Cerebellum (tissue), 4 donors: ENCODE measurements at places on chromosomes 1 and 21.

DNA sequence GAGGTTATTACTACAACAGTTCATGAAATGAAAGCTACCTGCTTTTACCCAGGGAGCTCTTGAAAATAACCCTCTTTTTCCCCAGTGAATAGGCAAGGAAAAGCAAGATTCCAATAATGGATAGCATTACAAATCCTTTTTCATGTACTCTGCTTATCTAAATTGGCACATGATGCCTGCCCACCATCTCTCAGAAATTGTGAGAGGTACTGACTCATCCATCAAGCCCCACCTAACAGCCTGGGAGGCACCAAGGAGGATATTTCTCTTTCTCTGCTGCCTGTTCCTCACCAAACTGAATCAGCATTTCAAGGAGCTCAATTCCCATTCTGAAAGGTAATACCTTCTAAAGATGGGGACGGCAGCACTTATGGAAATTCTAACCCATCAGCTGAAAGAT, 34.4 kb downstream of the PALMD start:
- DNase-seq = no peak

- no peak for DNase-seq
Measured at GRCh38 chr1:53062708-53063591, 937 bp downstream of the PODN start.

DNA sequence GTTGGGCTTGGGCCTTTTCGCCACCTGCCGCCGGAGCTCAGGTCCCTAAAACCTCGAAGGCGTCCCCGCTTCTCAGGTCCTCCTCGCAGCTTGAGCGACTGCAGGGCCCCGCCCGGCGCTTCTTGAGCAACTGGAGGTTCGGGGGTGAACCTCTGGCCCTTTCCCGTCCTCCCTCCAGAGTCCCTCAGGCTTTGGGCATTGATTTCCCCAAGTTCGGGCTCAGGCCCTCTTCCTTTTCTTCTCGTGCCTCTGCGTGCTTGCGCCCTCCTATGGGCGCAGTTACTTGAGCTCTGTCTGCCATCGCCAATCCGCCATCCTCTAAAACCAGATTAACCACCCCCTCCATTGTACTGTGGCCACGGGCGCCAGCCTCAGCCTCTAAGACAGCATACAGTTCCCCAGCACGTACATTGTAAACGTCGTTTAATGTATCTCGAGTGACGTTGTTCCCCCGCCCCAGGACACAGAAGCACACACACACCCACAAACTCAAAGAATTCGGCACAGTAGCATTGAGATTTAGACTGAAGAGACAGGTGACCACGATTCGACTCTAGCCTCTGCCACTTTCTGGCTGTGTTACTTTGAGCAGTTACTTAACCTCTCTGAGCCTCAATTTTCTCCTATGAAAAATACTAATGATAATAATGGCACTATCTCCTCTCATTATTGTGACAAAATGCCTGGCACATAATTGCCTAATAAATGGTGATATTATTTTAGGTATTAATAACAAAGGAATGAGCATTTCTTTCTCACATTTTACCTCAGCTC, 22.6 kb downstream of the BTG2 start:
- DNase-seq = peak; percentile 72

- DNase-seq = no peak
Measured at GRCh38 chr21:25283720-25284119, 323.6 kb downstream of the MRPL39 start.

DNA sequence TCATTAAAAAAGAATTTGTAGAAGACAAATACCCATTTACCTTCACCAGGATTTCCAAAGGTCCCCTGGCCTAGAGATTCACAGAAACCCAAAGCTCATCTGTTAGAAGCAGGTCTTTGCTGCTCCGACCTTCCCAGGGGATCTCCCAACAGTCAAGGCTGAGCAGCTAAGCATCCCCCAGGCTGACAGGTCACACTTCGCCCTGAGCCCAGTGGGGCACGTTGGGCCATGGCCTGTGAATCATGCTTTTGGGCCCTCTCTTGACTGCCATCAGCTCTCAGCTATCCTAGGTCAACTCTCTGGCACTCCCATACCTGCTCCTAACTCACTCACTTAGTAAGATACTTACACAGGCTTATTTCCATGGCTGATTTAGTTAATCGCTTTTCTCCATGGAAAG, 157.7 kb downstream of the DSCAM start:
- DNase-seq = no peak

DNA sequence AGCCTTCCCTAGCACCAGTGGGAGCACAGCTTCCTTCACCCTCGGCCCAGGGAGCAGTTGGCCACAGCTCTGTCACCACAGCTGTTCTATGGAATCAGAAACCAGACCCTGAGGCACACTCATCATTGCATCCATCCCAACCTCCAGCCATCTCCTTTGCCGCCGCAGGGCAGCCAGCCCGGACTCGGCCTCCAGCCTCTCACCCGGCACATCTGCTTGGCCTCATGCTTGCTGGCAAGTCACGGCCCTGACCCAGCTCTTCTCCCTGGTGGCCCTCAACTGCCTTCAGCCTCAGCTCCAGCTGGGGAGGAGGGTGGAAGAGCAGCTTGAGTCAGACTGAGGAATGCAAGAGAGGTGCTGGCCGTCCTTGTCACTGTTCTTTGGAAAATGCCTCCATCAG, 59.8 kb downstream of the TOR1AIP2 start:
- no peak for DNase-seq

GRCh38 chr1:15008783-15009729, 144.5 kb upstream of the TMEM51 start:
- DNase-seq = no peak

- no peak for DNase-seq
Measured at GRCh38 chr1:78177708-78178270, 132.0 kb downstream of the GIPC2 start.

- no peak for DNase-seq
Measured at GRCh38 chr1:239563681-239564080, 177.3 kb downstream of the CHRM3 start.

DNA sequence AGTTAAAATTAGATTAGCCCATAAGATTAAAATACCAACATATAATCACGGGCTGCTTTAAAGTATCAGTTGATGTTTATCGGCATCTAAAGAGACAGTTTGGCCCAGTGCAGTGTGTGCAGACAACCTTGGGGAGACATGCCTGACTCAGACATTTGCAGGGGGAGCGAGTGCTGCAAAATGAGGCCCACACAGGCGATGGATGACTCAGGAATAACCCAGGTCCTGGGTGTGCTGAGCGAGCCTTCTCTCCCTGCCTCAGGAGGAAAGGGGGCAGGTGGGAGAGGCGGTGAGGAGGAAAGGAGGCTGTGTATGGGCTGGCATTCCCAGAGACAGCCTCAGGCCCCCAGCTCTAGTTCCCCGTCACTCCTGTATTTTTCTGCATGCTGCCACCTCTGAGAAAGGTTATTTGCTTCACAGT, 9.0 kb downstream of the SLC9A1 start:
- no peak for DNase-seq

- DNase-seq = no peak
Measured at GRCh38 chr1:154446292-154446691, 41.1 kb downstream of the IL6R start.

- no peak for DNase-seq
Measured at GRCh38 chr1:240338837-240339236, 247.2 kb downstream of the FMN2 start.

DNA sequence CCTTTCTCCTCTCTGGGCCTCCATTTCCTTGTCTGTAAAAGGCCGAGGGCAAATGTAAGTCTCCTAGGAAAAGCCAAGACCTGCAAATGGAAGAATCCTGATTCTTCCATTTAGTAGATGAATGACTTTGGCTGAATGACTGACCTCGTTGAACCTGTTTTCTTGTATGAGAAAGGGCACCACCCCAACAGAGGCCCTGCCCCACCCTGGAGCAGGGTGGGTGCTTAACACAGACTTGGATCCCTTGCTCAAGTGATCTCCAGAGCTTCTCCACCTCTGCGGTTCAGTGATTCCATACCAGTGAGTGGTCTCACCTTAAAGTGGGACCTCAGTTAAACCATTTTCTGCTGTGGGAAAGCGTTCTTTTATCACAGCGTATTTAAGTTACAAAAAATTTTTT, 39.0 kb upstream of the GUCA2B start:
- DNase-seq = no peak

- DNase-seq = no peak
Measured at GRCh38 chr21:16388291-16388690, 658.5 kb downstream of the USP25 start.

GRCh38 chr1:158930504-158930903, 848 bp upstream of the PYHIN1 start:
- no peak for DNase-seq
